ENCODE measurements at places on chromosomes 16 and 17.
A peak's percentile ranks its signal among the peaks of the same experiment; 100 is the strongest.

GRCh38 chr16:67718668-67719047 lies 458 bp downstream of the GFOD2 start:
- DNase-seq: no peak

- peak; percentile 79 for DNase-seq
These were observed 53.2 kb downstream of the NT5M start for GRCh38 chr17:17356149-17356930.

DNA sequence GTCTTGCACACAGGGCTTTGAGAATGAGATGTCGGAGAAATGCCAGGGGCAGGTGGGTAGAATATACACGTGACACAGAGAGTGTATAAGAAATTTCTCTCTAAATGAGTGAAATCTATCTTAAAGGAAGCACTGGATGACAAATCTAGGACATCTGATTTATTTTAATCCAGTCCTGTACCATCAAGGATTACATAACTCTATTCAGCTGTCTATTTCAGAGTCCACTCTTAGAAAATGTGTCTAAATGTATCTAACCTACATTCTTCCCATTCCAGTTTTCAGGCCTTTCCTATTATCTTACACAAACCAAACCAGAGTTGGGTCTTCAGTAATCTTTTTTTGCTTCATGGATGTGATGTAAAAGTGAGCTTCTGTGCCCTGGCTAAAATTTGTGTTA lies 181.9 kb downstream of the CNTNAP4 start:
- DNase-seq: no peak

- DNase-seq: no peak
These were observed 337.7 kb downstream of the TOX3 start for GRCh38 chr16:52209227-52209626.

- DNase-seq: no peak
These were observed 245.2 kb upstream of the CCL2 start for GRCh38 chr17:34009912-34010311.

GRCh38 chr16:80725566-80726162 lies 78.7 kb downstream of the CDYL2 start:
- DNase-seq: no peak

DNA sequence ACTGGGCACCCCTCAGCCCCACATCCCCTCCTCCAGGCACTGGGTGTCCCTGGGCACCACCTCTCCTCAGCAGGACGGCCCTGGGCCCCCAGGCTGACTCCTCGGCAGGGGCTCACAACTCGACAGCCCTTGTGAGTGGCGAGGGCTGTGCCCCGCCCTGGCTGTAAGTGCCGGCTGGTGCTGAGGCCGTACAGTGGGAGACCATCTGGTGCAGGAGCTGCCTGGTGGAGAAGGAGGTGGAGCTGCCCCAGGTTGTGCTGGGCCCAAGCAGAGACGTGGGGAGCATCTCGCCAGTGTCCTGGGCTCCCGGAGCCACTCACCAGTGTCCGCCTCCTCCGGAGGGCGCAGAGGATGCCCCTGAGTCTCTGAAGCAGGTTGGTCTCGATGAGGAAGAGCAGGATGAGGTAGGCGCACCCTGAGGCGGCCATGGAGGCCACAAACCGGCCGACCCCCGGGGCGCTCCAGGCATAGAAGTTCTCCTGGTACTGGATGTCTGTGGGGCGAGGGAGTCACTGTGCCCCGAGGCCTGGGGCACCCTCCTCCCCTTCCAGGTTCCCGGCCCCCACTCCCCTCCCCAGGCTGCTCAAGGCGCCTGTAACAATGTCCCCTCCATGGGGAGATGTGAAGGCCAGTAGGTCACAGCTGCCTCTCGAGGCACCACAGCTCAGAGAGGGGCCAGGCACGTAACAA lies 15.1 kb upstream of the RNPS1 start:
- no peak for DNase-seq

Data from neuronal stem cell (in vitro differentiated cells).